ENCODE measurements at places on chromosomes 3 and 15.

DNA sequence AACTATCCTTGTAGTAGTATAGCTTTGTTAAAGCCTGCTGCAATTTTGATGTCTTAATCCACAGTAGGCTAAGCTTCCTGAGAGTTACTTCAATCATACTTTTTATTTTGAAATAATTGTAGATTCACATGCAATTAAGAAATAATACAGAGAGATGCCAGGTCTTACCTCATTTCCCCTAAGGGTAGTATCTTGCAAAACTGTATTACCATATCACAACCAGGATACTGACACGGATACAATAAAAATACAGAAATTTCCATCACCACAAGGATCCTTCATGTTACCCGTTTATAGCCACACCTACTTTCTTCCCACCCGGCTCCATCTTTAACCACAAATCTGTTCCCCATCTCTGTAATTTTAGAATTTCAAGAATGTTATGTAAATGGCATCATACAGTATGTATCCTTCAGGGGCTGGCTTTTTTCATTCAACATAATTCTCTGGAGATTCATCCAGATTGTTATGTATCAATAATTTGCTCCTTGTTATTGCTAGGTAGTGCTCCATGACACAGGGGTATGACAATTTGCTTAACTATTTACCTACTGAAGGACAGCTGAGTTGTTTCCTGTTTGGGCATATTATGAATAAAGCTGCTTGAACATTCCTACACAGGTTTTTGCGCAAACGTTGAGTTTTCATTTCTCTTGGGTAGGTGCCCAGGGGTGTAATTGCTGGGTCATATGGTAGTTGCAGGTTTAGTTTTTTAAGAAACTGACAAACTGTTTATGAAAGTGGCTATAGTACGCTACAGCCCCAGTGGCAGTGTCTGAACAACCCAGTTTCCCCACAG is 21.6 kb downstream of the BDH1 start:
- DNase-seq, result no peak

DNA sequence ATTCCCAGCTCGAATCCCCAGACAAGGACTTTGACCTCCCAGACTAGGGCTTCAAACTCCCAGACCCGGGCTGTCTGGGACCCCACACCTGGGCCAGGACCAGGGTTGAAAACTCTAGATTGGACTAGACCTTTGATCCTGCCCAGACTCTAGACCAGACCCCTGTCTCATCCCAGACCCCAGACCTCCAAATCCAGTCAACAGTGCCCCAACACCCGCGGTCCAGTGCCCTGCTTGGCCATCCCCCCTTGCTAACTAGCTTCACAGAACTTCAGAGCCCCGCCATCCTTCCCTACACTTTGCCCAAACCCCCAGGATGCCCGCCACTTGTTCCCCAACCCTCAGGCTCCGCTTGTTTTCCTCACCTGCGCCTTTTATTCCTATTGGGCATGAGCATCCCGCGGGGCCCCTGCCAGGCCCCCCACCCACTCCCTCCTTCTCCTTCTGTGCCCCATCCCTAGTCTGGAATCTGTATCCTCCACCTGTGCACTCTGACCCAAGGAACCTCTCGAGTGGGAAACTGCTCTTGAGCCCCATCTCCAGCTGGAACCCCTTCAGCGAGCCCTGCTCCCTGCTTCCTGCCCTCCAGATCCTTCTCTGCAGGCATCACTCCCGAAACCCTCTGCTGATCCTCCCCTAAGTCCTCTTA is 604 bp downstream of the GNAI2 start:
- DNase-seq, result no peak

- peak; percentile 90 for DNase-seq
These were observed 32.1 kb downstream of the PTH1R start for GRCh38 chr3:46909535-46910161.

DNA sequence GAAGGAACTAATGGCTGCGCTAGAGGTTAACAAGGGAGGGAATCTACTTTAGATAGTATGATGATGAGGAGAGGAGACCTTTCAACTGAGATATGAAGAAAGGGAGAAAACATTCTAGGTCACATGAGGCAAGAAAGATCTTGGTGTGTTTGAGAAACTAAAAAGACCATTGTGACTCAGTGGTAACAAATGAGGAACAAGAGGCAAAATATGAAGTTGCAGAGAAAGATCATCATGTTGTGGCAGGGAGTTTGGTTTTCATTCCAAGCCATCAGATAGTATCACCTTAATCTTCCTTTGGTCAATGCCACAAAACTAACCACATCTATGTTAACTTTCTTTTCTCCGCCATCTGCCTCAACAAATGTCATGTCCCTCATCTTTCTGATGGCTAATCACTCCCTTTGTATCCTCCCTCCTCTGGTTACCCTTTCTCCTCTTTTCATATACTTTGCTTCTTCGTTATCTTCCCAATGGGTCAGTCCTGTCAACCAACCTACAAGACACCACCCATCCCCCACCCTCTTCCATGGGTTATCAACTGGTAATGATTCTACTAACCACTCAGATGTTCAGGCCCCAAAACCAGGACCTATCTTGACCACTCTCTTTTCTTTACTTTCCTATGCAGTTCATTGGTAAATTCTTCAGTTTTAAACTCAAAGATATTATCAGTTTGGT is 2.4 kb upstream of the PDCD6IP start:
- DNase-seq, result no peak

GRCh38 chr15:67218428-67218827 is 36.0 kb downstream of the AAGAB start:
- DNase-seq, result no peak

GRCh38 chr3:178950676-178951075 is 120.9 kb downstream of the ZMAT3 start:
- peak; percentile 37 for DNase-seq

DNA sequence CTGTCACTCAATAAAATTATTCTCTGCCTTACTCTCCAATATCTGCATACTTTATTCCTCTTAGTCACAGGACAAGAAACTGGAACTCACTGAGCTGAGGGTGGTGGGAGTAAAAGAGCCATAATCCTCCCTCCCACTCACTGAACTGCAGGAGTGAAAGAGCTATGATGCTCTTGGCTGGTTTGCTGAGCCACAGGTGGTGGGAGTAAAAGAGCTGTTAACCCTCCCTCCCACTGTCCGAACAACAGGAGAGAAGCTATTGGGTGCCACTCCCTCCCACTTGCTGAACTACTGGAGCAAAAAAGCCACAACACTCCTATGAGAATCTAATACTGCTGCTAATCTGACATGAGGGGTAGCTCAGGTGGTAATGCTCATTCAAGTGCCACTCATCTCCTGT is 391.0 kb downstream of the NSUN3 start:
- no peak for DNase-seq

DNA sequence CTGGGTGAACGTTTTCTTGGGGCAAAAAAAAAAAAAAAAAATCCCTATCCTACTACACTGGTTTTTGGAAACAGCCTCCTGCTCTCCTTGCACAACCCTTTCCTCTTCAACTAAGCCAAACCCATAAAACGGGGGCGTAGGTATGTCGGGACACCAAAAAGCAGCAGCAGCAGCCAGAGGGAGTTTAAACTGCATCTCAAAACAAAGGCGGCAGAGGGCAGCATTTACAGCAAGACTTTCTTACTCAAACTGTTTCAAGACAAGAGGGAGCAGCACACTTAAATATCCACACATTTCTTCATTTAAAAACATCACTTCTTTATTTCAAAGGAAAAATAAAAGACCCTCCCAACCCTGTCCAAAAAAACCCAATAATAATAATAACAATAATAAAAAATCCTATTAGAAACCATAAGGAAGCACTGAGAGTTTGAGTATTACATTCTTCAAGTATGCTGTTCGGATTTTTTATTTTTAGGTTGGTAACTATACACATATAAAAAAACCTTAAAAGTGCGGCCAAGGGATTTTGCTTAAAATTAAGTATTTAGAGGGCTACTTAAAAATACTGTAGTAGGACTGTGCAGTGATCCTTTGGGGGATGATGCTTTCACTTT is 43.9 kb upstream of the PLXND1 start:
- peak; percentile 74 for DNase-seq

DNA sequence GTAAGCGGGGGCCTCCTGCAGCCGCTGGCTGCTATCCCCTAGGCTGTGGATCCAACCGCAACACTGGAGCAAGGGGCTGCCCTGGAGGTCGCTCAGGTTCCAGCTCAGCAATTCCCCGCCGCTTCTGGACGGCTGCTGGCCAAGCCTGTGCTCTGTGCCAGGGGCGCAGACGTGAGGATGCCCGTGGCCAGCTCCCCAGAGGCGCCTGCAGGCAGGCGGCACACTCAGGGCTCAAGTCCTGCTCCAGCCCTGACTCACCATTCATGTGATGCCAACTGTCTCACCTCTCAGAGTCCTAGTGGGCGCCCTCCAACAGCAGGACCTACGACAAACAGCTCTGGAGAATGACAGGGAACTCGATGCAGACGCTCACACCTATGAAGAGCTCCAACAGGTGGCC is 31.6 kb downstream of the KLHL25 start:
- DNase-seq, result no peak

GRCh38 chr3:187287256-187287655 is 4.3 kb downstream of the MASP1 start:
- DNase-seq, result no peak

- DNase-seq, result no peak
These were observed 1.3 kb downstream of the TRANK1 start for GRCh38 chr3:36943601-36944000.

- no peak for DNase-seq
These were observed 24.4 kb downstream of the MAP1A start for GRCh38 chr15:43541785-43542184.

DNA sequence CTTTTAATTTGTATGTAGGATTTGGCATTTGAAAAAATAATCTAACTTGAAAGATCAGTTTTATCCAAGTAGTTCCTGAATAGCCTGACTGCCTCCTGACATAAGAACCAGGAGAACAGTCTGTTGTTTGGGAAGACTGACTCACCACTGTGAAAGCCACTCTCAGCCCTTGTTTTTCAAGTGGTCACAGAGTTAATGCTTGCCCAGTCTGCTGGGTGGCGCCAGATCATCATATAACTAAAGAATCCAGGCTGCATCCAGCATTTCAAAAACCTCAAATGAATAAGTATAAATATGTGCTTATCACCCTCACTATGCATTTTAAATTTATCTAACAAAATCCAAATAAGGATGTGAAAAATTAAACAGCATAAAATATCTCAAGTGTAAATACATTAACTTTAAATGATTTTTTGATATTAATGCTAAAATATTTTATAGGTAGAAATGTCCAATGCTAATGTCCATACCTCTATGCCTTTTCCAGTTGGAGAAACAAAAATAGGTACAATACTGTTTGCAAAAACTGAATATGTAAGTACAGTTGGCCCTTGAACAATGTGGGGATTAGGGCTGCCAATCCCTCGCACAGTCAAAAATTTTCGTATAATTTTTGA is 26.9 kb upstream of the ZBBX start:
- DNase-seq, result peak; percentile 6

- peak; percentile 73 for DNase-seq
These were observed 12.5 kb downstream of the RAB27A start for GRCh38 chr15:55277116-55277564.

GRCh38 chr15:50753463-50753862 is 12.0 kb downstream of the SPPL2A start:
- no peak for DNase-seq

DNA sequence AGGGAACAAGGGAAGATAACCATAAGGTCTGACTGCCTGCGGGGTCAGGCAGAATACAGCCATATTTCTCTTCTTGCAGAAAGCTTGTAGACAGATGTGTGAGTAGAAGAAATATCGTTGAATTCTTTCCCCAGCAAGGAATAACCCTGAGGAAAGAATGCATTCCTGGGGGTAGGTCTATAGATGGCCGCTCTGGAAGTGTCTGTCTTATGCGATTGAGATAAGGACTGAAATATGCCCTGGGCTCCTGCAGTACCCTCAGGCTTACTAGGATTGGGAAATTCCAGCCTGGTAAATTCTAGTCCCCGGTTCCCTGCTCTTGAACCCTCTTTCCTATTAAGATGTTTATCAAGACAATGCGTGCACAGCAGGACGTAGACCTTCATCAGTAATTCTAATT is 15.8 kb upstream of the SST start:
- DNase-seq, result no peak

GRCh38 chr3:167884481-167884880 is 149.0 kb downstream of the SERPINI1 start:
- no peak for DNase-seq

DNA sequence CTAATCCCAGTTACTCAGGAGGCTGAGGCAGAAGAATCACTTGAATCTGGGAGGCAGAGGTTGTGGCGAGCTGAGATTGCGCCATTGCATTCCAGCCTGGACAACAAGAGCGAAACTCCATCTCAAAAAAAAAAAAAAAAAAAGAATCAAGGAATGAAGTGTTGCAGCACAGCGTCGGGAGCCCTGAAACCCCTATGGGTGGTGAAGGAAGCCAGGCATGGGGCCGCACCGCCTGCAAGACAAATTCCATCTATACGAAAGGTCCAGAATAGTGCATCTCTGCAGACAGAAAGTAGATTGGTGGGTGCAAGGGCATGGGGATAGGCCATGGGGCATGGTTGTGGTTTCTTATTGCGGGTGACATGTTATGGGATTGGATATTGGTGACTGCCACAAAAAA is 98.6 kb upstream of the PRR20G start:
- no peak for DNase-seq

- DNase-seq, result no peak
These were observed 87.7 kb downstream of the ETFA start for GRCh38 chr15:76223521-76223920.

GRCh38 chr3:4409971-4410573 is 57.0 kb downstream of the SUMF1 start:
- no peak for DNase-seq

- DNase-seq, result no peak
These were observed 171.0 kb upstream of the NECTIN3 start for GRCh38 chr3:110900576-110900975.

DNA sequence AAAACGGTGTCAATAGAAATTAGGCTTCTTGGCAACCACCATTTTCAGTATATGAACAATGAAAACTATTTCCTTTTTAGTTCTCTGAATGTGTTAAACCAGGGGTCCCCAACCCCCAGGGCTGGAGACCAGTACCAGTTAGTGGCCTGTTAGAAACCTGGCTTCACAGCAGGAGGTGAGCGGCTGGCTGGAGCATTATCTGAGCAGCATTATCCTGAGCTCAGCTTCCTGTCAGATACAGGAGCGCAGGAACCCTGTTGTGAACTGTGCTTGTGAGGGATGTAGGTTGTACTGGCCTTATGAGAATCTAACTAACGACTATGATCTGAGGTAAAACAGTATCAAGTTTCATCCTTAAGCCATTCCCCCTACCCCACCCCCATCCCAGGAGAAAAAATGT is 328.7 kb downstream of the ZBBX start:
- no peak for DNase-seq

- DNase-seq, result no peak
These were observed 31.3 kb upstream of the BLM start for GRCh38 chr15:90685591-90686434.

GRCh38 chr15:100330221-100330620 is 11.6 kb downstream of the ADAMTS17 start:
- peak; percentile 56 for DNase-seq

GRCh38 chr15:68374168-68374745 is 57.7 kb downstream of the ITGA11 start:
- DNase-seq, result no peak

- no peak for DNase-seq
These were observed 12.9 kb upstream of the TPM1 start for GRCh38 chr15:63029676-63030075.

Data from activated CD4-positive, alpha-beta T cell treated with anti-CD3 and anti-CD28 coated beads for 48 hours (primary cell).